ENCODE measurements at places on chromosomes 5 and 9.

GRCh38 chr5:97192580-97193354, 9.7 kb upstream of the RIOK2 start:
- DNase-seq, result no peak

DNA sequence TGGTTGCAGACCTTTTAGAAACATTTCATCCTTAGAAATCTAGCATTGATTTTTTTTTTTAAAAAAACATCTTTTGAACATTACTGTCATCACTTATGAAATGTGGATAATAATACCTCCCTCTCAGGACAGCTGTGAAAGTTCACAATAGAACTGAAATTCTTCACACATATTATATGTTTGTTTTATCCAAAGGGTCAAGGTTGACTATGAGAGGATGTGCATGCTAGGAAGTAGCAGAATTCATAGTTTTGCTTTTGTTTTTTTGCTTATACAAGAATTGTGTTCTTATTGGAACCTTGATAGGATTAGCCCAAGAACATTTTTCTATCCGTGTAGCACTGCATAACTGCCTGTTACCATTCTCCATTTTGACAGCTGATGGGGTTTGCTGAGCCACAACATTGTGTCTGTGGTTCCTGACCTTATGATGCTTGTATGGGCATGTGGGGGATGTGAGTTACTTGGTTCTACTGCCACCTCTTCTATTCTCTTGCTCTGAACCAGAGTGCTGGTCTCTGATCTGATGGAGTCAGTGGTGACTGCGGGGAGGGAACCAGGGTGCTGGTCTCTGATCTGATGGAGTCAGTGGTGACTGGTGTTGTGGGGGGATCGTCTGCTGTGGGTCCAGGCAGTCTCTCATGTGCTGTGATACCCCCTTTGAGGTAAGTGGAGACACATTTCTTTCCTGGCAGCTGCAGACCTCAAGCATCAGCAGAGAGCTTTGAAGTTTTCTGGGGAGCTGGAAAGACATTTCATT, 27.1 kb upstream of the ACTBL2 start:
- DNase-seq, result no peak

DNA sequence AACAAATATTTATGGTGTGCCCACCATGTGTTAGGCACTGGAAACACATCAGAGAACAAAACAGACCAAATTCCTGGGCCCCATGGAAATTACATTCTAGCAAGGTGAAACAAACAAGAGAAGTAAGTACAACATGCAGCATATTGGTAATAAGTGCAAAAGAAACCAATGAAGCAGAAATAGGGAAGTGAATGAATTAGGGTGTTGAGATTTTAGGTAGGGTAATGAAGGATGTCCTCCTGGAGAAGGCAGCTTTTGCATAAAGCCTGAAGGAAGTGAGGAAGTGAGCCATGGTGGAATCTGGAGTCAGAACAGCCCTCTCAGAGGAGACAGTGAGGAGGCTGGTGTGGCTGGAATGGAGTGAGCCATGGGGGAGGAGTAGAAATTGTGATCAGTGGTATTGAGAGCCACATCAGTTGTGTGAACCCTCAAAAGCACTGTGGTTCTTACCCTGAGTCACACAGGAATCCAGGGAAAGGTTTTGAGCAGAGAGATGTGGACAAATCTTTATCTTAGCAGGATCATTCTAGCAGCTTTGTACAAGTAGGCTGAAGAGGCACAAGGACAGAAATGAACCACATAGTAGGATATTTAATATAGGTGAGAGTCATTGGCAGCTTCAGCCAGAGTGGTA, 52.7 kb upstream of the ARL15 start:
- no peak for DNase-seq

DNA sequence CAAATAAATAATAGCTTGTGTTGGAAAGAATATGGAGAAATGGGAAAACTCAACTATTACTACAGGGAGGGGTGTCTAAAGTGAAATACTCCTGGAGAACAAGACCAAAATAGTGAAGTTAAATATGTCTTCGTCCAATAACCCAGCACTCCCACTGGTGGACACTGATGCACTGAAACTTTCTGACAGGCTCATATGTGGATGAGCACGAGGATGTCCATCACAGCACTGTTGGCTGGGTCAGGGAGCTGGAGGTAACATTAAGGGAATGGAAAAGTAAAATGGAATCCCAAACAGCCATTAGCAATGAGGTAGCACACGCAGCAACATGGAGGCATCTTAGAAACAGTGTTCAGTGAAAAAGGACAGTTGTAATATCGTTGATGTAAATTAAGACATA, 86.5 kb downstream of the LMNB1 start:
- DNase-seq, result no peak
